ENCODE measurements at places on chromosomes 1 and 21.

DNA sequence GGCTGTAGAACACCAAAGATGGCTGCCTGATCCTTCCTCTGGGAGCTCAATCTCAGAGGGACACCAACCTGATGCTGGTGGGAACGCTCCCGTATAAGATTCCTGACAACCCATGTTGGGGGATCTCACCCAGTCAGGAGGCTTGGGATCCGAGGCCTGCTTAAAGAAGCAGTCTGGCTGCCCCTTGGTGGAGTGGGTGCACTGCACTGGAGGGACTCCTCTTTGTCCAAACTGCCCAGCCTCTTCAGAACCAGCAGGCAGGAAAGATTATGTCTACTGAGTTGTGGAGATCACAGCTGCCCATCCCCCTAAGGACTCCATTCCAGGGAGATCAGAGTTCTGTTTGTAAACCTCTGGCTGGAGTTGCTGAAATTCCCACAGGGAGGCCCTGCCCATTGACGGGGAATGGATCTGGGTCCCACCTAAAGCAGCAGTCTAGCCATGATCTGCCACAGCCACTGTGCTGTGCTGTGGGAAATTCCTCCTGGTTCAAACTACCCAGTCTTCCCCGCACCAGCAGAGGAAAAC, 23.0 kb downstream of the S100B start:
- no peak for DNase-seq

- DNase-seq: no peak
These were observed 107.0 kb downstream of the ODF2L start for GRCh38 chr1:86289161-86289560.

- DNase-seq: no peak
These were observed 1.6 kb upstream of the IFNGR2 start for GRCh38 chr21:33401630-33401992.

DNA sequence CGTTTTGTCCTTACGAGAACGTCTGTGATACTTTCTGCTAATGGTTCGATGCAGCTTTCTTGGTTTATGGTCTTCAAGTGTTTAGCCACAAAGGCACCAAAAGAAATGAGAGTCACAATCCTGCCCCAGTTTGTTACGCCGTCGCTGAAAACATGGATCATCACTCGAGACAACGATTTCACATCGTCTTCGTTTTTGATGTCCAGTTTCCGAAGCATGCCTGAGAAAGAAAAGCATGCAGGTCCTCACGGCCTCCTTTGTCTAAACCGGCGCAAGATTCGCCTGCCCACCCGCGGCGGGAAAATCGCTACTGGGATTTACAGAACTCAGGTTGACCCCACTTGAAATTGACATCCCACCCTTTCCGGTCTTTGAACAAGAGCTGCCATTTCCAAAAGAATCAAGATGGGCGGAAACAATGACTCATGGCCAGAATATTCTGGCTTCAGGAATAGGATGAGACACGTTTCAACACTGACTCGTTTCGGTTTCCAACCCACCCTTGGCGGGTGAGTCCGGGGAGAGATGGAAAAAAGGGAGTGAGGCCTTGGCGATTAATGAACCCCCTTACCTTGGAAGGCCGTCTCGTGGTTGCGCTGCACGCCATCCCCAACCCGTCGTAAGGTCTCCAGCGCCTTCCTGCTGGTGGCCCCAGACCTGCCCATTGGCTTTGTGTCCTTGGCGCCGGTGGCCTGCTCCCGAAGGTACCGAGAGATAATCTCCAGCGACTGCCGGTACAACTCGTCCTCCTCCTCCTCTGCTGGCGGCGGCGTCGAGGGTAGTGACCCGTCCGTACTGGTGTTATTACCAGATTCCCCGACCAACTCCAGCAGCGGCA, 919 bp downstream of the MCL1 start:
- DNase-seq: no peak

- DNase-seq: no peak
These were observed 4.4 kb downstream of the TSPEAR start for GRCh38 chr21:44706706-44707581.

GRCh38 chr1:17903386-17903785, 148.3 kb downstream of the ACTL8 start:
- DNase-seq: no peak

- DNase-seq: no peak
These were observed 25.8 kb downstream of the PIGP start for GRCh38 chr21:37047079-37047478.

GRCh38 chr1:172404121-172404520, 16.4 kb upstream of the C1orf105 start:
- DNase-seq: no peak
